Naive thymus-derived CD4-positive, alpha-beta T cell (primary cell): ENCODE measurements at places on chromosomes 7 and 10. TPM values are rescaled to one million over a fixed set of nuclear protein-coding genes. Genes with fewer than 3 reads are reported as not detected.

DNA sequence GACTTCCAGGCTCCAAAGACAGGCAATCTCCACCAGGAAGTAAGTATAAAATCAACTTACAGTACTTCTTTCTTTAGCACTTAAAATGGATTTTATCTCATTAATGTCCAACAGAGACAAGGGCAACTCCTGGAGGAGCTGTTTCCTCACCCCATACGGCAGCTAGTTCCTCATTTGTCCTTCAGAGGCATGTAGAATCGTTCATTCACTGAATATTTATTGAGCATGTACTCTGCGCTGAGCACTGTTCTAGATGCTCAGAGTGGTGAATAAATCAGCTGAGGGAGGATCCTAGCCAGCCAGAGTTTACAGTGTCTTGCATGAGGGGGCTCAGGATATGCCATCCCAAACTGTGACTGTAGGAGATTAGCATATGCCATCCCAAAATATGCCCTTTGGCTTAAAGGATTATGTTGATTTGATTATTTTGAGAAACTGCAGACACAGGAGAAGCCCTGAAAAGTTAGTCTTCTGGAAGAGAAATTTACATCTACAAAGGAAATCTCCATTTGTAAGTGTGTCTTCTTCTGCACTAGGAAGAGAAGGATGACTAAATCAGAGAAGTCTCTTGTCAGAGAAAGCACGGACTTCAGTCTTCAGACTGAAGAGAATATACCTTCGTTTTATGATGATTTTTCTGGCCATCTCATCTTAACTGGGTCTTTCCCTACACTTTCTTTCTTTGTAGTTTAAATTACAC, 66.9 kb downstream of the BAMBI start:
- H3K4me3 ChIP-seq = no peak overlapping the region
- no peaks in the 10 kb centered on the region for H3K4me1 ChIP-seq
- H3K27me3 ChIP-seq = no peaks in the 10 kb centered on the region
- no peak for DNase-seq
- no peaks in the 10 kb centered on the region for H3K36me3 ChIP-seq
- no peak overlapping the region for H3K27ac ChIP-seq

DNA sequence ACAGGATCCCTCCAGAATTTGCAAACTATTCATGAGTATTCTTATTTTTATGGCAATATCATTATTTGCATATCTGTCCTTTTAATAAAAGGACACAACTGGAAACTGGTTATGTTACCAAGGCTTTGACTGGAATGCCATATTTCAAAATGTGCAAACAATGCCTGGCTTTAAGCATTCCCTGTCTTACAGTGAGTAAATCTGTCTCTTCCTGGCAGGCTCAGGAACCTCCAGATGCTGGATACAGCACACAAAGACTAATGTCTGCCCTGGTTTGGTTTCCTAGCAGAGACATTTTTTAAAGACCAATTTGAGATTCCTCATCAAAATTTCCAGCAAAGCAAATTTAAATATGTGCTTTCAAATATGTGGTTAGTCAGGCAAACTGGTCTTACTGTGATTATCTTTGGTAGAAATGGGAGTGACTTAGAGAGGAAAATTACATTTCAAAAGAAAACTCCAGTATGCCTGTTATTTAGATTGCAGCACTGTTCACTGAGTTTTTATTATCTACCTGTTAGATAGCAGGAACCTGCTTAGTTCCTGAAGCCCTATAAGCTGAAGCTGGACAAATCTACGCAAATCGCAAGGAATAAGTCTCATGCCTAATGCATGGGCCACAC, 31.3 kb downstream of the RNF216 start:
- no peak for DNase-seq
- no peak overlapping the region for H3K4me3 ChIP-seq
- H3K36me3 ChIP-seq = no peaks in the 10 kb centered on the region
- no peak overlapping the region for H3K27ac ChIP-seq
- no peaks in the 10 kb centered on the region for H3K4me1 ChIP-seq

GNAT3 gene
- total RNA-seq = not detected

ADCY1 gene
- total RNA-seq = not detected
